ENCODE measurements at places on chromosomes 2 and 18.
A peak's percentile ranks its signal among the peaks of the same experiment; 100 is the strongest.

DNA sequence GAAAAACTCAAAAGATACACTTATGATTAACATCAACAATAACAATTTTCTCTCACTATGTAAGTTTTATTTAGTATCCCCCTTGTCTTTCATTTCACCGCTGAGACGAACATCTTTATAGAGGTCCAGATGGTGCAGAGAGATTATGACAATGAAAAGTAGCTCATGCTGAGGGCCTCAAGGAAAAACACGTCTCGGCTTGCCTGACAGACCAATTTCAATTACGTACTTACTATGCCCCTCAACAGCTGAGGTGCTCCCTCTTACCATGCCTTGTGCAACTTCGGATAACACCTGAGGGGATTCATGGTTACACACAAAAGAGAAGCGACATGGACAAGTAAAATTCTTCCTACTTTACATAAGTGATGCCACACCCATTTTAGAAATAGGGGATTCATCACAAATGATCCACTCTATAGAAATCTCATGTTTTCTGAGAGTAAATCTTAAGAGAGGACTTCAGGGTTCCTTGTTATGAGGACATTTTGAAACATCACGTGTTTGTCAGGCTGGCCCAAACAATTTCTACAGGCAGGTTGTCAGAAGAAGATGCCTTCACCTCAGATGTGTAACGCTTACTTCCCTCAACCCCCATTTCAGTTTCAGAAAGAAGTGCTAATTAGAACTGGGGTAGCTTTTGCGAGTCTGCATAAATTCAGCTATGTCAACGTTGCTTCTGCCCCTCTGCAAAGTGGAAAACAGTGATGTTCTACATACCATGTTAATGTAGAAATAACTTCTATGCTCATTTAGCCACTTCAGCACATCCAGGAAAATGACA is 191.4 kb downstream of the NRXN1 start:
- DNase-seq: no peak

DNA sequence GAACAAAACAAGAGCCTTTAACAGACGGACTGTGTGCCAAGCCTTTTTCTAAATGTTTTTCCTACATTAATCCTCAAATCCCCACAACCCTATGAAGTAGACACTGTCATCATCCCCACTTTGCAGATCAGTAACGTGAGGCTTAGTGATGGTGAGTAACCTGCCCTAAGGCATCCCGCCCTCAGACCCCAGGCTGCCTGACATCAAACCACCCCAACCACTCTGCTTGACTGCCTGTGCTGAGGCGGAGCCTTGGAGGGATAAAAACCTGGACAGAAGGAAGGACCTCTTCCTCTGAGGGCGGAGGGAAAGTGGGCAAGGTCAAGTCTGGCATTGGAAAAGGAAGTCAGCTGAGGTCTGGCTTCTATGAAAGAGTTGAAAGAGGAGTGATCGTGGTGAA is 104.6 kb downstream of the SP3 start:
- DNase-seq: no peak

DNA sequence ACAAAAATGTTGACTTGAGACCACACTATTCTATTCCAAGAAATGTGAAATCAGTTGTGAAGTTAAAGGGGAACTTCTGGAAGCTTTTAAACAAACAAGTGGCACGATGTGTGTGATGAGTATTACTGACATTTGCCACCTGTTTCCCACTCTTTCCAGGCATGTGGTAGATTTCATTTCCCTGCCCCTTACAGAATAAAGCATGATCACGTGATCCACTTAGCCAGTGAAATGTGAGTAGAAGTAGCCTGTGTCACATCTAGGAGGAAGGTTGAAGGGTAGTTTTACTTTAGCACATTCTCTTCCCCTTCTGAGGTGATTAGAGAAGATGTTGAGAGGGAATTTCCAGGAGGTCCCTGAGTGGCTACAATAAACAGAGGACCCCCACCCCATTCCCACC is 3.8 kb downstream of the COL4A4 start:
- no peak for DNase-seq

DNA sequence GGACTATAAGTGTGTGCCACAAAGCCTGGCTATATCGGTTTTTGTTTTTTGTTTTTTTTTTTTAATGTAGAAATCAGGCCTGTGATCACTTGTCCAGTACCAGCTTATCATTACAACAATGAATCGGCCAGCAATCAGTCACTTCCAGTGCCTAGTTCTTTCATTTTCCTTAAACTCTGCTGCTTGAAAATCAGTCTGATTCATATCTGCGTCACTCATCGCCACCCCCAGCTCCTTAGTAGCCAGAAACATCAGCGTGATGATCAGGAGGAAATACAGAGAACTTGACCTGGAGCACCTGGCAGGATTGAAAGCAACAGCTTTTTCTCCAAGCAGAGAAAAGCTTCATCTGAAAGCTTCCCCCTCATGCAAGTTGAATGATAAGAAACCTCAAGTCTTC is 75.4 kb downstream of the SPTBN1 start:
- no peak for DNase-seq

GRCh38 chr2:74507926-74508520 is 528 bp upstream of the PCGF1 start:
- peak; percentile 12 for DNase-seq

DNA sequence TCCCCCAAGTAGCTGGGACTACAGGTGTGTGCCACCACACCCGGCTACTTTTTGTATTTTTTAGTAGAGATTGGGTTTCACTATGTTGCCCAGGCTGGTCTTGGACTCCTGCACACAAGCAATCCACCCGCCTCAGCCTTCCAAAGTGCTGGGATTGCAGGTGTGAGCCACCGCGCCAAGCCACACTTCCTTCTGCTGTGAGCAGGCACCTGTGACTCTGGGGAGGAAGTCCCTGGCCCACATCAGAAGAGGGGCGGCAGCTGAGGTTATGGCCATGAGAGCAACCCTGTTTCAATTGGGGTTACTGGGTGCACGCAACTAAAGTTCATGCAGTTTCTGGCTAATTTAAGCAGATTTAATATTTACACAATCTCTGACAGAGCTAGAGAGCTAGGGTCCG is 91.0 kb downstream of the PLB1 start:
- DNase-seq: no peak

DNA sequence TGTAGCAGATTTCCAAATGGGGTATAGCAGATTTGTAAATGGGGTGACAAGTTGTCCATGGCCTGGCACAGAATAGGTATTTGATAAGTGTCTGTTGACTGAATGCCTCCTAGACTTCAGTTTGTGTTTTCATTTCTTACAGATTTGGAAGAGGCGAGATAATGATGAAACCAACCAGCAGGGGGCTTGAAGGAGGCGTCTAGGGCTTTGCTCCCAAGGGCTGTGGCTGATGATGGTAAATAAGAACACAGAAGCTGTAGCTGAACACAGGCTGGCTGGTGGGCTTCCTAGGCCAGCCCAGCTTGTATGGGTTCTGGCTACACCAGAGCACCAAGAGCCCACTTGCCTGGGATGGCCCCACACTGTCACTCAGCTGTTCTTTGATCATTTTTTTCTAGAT is 19.4 kb downstream of the SFTPB start:
- DNase-seq: peak; percentile 33

DNA sequence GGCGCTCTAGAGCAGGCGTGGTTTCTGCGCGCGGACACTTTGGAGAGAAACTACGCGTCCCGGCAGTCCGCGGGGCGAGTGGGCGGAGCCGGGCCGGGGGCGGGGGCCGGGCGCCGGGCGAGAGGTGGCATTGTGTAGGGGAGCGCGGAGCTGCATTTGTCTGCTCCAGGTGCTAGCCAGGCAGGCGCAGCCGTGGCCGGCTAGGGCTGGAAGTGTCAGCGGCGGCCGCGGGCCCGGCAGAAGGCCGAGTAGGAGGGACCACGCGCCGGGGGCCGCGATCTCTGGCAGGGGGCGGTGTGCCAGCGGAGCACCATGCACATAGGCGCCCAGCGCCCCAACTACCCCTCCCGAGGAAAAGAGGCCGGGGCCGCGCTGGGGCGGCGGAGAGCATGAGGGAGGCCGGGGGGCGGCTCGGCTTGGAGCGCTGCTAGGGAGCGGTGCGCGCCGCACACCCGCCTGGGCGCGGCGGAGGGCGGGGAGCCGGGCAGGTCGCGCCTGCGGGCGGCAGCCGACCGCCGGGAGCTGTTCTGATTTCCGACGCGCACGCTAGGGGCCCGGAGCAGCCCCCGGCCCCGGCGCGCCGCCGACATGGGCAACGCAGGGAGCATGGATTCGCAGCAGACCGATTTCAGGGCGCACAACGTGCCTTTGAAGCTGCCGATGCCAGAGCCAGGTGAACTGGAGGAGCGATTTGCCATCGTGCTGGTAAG is at the start of gene FMNL2:
Gene FMNL2 (plus strand): TSS at position 159 of the 710 bp plus-strand sequence.
- DNase-seq: peak; percentile 53

GRCh38 chr2:132403146-132403545 is 13.5 kb upstream of the GPR39 start:
- DNase-seq: no peak

GRCh38 chr18:9348079-9348671 is 13.6 kb downstream of the TWSG1 start:
- DNase-seq: no peak

Measured in amniotic stem cell (primary cell).